ENCODE measurements at places on chromosomes 12 and 14.

GRCh38 chr14:69118305-69118704, 34.6 kb downstream of the DCAF5 start:
- DNase-seq, result no peak

GRCh38 chr12:42097971-42098370, 46.7 kb downstream of the GXYLT1 start:
- DNase-seq, result no peak

- no peak for DNase-seq
Observed at GRCh38 chr14:104894331-104895206, 29.5 kb downstream of the CEP170B start.

DNA sequence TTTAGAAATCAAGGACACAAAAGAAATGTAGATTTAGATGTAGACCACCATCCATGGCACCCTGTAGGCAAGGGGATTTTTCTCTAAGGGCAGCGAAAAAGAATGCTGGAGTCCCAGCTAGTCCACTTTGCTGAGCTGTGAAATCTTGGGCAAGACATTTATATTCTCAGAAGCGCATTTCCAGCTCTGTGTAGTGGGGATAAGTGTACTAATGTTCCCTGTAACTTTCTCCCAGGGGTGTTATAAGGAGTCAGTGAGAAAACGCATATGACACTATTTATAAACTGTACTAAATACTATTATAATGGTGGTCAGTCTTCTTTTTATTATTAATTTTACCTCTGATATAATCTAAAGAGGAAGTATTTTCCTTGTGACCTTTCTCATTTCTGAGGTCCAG, 133.4 kb upstream of the FRMD6 start:
- DNase-seq, result no peak

GRCh38 chr12:12859690-12860089, 31.7 kb upstream of the GPRC5A start:
- DNase-seq, result no peak

DNA sequence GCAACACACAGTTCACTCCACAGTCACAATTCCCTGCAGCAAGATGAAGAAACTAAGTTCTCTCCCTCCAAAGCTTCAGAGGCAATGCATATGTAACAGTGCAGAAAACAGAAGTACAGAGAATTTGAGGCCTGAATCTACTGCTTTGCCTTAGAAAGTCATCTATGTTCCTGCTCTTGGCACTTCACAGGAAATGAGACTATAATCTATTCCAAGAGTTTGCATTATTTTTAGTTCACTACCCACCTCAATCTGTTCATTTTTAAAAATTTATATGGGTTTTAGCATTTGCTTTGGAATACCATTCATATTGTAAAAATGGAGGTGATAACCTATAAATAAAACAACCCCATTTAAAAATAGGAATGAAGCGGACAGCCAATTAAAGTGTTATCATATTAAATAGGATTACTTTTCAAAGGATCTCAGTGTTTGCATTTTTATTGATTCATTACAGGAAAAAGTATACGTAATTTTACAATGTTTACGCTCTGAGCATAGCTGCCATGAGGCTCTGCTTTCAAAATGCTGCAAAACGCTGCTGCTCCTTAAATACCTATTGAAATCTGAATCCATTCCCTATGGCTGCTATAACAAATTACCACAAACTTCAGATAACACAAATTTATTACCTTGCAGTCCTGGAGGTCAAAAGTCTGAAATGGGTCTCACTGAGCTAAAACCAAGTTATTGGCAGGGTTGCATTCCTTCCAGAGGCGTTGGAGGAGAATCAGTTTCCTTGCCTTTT, 60.0 kb downstream of the ARMH4 start:
- DNase-seq, result no peak

- no peak for DNase-seq
Observed at GRCh38 chr14:69571449-69572029, 3.1 kb downstream of the CCDC177 start.

DNA sequence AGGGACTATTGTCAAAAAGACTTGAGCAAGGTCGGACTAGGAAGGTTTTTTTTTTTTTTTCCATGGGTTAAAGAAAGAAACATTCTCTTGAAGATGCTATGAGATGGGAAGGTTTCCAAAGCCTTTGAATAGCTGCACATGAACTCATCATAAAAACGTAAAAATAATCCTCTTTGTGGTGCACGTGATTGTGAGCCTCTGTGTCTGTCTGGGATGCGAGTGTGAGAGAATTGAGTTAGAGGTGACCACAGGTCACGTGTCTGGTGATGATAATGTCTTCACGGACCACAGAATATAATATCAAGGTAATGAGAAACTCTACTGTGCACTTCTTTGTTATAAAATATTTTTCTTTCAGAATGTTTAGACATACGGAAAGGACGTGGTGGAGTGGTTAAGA, 24.3 kb upstream of the ADGRD1 start:
- no peak for DNase-seq

DNA sequence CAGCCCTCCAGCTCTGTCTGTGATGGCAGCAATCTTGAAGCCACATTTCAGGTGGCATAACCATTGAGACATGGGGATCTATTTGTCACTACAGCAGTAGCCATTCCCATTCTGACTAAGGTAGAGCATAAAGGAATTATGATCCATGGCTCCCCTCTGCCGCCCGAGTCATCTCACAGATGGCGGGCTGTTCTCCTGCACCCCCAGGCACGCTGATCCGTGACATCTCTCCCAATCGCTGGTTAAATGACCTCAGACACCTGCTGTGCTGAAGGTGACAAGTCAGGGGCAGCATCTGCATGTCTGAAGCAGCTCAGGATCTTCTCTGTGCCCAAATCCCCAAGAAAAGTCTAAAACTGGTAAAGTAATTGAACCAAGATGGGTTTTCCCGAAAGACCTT, 124.3 kb downstream of the ZFP36L1 start:
- DNase-seq, result no peak

DNA sequence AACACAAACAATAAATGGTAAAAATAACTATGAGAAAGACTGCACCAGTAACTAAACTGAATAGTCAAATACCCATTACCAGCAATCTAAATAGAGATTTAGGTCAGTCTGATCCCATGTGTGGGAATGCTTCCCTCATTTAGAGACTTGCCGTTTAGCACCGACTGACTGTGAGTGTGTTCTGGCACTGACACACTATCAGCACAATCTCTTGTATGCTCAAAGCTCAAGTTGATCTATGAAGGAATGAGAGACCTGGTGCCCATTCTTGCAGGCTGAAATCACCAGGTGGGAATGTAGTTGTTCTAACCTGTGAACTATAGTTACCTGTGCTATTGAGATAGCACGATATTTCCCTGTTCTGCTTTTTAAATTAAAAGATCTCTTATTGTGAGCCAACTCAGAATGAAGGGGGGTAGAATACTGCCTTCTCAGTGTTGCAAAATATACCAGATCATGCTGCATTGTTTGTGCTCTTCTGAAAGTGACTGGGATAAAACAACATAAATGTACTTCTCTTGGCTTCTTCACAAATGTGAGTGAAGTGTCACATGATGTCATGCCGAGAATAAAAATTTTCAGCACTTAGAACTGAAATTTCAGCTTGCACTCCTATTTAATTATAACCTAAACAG, 99.6 kb downstream of the LIN7A start:
- DNase-seq, result no peak

GRCh38 chr12:110180591-110181005, 56.4 kb downstream of the IFT81 start:
- no peak for DNase-seq

DNA sequence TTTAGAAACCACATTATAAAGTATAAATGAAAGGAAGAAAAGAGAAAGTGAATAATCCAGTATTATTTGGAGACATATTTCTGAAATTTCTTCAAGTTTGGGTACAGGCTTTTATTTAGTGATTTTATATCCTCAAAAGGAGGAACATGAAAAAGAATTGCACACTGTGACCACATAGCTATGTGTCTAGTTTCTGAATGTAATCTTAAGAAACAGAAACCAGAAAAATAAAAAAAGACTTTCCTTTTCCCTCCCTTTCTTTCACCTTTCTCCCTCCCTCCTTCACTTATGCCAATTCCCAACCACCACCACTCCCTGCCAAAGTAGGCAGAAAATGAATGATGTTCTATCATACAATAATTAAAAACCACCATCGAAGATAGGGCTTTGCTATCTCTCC, 189.6 kb downstream of the PRKD1 start:
- DNase-seq, result no peak

GRCh38 chr14:51285120-51285519, 45.1 kb downstream of the TMX1 start:
- no peak for DNase-seq

DNA sequence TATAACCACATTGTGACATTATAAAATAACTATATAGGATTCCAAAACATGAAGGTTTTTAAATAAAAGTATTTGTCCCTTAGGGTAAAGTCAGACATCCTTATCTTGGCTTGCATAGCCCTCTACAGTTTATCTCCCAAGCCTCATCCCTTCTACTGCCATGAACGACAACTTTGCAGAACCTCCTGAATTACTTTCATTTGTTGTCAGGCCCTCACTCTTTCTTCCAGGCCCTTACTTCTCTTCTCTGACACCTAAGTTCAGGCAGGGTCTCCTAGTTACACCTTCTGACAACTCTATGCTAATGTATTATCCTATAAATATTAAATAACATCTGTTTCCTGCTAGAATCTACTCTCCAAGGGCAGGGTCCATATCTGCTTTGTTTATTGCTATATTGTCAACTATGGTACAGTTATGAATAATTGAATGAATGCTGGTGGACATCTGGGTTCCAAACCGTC, 115.7 kb upstream of the MDM1 start:
- DNase-seq, result no peak

- DNase-seq, result no peak
Observed at GRCh38 chr12:51186465-51187085, 13.6 kb upstream of the TFCP2 start.

DNA sequence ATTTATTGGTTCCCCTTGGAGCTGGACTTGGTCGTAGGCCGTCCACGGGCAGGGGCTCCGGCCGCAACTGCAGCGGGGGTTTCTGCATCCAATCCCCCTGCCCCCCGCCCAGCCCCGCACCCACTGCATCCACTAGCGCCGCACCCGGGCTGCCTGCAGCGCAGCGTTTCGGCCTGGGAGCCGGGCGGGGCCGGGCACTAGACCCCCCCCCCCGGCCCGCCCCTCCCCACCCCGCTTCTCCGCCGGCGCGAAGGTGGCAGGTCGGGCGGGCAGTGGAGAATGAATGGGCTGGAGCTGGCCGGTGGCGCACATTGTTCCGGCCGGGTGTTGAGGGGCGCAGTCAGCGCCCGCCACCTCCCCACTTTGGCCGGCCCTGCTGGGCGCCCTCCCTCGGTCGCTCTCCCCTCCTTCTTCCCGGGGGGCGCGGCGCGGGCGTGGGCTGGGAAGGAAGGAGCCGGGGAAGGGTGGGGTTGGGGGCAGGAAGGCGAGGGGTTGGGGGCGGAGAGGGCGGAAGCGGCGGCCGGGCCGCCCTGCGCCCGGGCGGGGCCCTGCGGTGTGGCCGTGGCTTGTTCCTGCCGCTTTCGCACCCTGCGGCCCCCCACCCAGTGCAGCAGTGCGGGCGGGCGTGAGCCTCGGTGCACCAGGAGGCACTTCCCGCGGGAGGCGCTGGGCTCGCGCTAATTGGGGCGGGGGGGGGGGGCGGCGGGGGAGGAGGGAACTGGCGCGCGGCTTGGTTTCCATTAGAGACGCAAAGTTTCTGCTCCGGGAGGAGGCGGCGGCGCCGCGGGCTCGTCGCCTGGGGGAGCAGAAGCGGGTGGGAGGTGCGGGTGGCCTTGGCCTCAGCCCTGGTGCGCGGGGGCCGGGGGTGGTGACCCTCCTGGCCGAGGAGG, 841 bp downstream of the CALM1 start:
- DNase-seq, result peak; percentile 45

- DNase-seq, result no peak
Observed at GRCh38 chr14:100323942-100324307, 786 bp downstream of the SLC25A47 start.
